Midbrain (tissue), 1 donor: ENCODE measurements at places on chromosomes 1 and 21.

GRCh38 chr21:46250146-46250725 lies 21.7 kb upstream of the LSS start:
- DNase-seq, result no peak

DNA sequence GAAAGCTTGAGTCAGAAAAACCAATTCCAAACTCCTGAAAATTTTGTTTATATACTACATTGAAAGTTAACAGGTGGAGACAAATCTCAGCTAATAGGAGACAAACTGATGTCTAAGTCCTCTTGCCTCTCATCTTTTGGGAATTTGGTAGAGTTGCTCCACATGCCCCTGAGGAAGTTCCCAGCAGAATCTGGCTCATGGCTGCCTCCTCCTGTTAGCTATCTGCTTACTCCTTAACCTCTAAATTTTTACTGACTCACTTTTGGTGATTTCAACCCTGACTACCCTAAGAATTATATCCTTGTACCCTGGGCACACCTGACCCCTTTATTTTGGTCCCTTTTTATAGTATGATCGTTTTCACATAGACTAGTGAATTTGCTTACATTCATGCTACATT lies 633.7 kb upstream of the USP24 start:
- DNase-seq, result no peak

DNA sequence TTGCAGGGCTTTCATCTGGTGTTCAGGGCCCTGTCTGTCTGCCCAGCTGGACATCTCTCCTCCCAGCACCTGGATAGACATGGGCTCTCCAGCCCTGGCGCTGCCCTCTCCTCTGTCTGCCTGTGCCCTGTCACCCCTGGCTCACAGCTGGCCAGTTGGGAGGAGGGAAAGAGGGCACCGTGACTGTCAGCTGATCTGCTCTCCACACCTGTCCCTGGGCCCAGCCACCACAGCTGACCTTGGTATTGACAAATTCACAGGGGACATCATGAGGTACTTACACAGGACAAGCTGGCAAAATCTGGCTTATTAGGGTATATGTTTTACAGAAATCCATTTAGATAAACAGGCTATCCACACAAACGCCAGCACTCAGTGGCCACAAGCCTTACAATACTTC lies 8.3 kb downstream of the TNR start:
- no peak for DNase-seq

GRCh38 chr21:44356160-44356559 lies 2.7 kb downstream of the TRPM2 start:
- DNase-seq, result no peak

- no peak for DNase-seq
Observed at GRCh38 chr1:168303716-168304540, 23.3 kb downstream of the TBX19 start.

- DNase-seq, result peak; percentile 46
Observed at GRCh38 chr1:219416598-219417238, 196.2 kb downstream of the ZC3H11B start.
